Eye (tissue), 1 donor: ENCODE measurements at places on chromosomes 1 and 21.

DNA sequence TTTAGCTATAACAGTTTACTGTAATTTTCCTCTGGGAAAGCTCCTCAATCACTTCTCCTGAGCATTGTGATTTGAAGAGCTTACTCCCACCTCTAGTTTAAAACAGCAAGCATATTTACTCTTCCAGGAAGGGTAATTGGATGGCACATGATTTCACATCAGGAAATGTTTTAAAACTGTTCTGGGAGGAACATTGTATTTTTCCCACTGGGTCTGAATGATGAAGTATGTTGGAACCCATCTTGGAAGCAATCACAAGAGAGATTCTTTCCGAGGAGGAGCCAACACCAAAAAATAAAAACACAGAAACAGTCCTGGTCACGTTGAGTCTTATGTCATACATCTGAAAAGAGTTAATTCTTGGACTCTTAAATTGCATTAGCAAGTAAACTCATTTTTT is 17.3 kb downstream of the MAP10 start:
- peak; percentile 42 for DNase-seq

GRCh38 chr1:72227667-72228066 is 54.7 kb downstream of the NEGR1 start:
- DNase-seq = no peak

DNA sequence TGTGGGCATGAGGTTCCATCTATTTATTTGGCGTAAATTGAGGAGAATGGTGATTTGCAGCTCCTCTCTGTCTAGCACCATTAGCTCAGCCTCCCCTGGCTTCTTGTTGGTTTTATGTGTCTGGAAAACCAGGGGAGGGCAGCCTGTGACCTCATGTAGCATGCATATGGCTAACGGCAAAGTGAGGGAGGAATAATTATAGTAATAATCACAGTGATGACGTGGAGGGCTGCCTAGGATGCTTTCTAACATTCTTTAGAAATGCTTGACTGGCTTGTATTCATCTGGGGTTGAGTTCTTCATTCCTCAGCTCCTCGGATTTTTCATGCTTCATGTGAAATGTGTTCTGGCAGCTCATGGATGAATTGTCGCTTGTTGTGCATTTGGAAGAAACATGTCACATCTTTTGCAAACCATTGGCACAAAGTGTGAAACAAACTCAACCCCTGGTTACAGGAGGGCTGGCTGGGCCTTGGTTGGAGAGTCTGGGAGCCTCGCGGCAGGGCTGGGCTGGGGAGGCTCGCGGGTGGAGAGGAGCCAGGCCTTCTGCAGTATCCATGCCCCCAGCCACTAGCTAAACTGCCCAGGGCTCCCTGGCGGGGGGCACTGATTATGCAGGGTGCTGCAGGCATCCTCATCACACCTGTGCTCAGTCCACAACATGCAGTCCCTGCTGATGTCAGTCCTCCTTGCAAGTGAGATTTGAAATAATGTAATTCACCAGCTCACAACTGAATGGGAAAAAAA is 149.6 kb downstream of the DISC1 start:
- peak; percentile 94 for DNase-seq

DNA sequence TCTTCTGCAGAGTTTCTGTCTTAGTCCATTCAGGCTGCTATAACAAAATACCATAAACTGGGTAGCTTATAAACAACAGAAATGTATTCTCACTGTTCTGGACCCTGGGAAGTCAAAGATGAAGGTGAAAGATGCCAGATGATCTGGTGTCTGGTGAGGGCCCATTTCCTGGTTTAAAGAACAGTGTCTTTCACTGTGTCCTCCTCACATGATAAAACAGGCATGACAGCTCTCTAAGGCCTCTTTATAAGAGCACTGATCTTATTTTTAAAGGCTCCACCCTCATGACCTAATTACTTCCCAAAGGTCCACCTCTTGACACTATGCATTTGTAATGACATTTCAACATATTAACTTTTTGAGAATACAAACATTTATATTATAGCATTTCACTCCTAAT is 250.2 kb upstream of the ZRANB2 start:
- DNase-seq = no peak

GRCh38 chr1:169318536-169319244 is 48.9 kb downstream of the NME7 start:
- no peak for DNase-seq

DNA sequence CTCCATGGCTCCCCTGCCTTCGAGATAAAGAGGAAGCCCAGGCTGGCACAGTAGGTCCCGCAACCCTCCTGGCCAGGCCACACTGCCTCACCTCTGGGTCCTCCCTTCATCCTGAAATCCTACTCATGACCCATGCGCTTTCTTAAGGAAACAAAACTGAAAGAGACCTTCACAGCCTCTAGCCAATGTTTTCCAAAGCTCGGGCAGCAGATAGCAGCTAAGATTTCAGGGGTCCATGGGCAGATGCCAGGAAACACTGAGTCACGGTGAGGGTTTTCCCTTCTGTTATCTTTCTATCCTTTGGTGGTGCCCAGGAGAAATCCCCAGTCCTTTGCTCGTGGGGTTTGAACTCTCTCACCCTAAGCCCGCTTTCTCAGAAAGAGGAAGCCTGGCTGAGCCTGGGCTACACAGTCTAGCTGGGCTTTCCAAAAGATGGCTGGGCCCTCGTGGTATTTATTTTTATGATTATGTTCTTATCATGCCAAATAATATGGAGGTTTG is 26.6 kb downstream of the TTC39A start:
- no peak for DNase-seq

DNA sequence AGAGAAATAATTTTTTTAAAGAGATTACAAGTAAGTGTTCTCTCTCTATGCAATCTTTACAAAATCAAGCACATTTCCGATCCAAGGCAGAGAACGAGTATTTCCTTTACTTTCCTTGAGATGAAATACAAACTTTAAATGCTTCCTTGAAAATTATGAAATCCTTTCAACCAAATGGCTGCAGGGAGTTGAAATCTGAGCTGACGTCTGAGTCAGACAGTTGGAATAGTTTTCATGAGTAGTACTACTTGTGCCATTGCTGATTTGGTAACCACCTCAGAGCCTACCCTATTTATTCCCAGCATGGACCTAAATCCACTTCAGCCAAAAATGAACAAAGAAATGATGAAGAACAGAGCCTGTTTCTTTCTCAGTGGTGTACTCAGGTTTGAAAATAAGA is 183.6 kb downstream of the GIPC2 start:
- DNase-seq = no peak

DNA sequence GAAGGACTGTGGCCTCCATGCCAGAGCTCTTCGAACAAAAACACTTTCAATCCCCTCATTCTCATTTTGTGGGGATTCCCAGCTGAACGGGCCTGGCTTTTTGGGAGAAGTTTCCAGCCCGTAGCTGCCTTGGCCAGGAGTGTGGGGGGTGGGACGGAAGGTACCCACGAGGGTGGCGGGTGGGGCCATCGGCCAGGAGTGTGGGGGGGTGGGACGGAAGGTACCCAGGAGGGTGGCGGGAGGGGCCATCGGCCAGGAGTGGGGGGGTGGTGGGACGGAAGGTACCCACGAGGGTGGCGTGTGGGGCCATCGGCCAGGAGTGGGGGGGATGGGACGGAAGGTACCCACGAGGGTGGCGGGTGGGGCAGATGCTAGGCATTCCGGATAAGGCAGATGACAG is 71.7 kb upstream of the ZBTB18 start:
- DNase-seq = no peak

- DNase-seq = no peak
Measured at GRCh38 chr1:67749263-67749843, 64.4 kb downstream of the GADD45A start.

GRCh38 chr1:93446837-93447451 is 974 bp upstream of the FNBP1L start:
- no peak for DNase-seq

- DNase-seq = no peak
Measured at GRCh38 chr1:67339623-67340343, 32.1 kb downstream of the IL12RB2 start.

GRCh38 chr1:17112496-17113236 is 6.6 kb downstream of the PADI2 start:
- no peak for DNase-seq

DNA sequence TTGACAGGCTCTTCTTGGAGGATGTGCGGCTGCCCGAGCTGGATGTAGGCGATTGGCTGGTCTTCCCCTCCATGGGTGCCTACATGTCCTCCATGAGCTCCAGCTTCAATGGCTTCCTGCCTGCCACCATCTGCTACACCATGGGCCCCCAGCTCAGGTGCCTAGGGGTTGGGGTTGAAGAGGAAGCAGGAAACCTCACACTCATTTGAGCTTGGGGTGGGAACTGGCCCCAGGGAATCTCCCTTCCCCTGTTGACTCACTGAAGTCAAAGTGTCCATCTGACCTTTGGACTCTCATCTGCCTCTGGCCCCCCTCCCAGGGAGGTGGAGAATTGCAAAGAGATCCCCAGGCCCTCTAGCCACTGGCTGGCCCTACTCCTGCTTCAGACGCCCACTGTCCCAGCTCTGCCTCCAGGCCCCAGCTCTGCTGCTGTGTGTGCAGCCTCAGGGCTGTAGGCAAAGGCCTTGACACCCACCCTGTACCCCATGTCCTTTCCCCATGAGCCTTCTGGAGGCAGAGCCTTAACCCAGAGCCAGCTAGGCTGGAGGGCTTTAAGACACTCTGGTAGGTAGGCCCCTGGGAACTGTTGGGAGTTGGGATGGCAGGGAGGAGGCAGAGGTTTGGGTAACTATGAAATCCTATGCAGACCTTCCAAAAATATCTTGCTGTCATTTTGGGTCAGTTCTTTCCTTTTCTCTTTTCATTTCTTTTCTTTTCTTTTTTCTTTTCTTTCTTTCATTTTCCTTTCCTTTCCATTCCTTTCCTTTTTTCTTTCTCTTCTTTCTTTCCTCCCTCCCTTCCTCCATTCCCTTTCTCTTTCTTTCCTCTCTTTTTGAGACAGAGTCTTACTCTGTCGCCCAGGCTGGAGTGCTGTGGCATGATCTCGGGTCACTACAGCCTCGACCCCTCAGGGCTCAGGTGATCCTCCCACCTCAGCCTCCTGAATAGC is 66.9 kb upstream of the TINAGL1 start:
- DNase-seq = no peak

DNA sequence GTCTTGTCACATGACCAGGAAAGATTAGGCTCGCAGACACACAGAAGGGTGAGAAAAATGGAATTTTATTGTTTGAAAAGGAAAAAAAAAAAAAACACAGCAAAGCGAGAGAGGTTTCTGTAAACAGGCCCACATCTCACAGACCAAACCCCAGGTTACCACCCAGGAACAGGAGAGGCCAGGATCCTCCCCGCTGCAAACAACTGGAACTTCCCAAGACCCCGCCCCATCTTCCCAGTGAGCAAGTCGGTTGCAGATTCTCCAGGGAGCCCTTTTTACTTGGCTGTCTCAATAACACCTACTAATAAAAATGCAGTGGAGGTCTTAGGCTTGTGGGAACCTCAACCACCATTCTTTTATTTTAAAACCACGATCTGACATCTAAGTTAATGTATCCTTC is 84.7 kb upstream of the ETS2 start:
- DNase-seq = no peak

DNA sequence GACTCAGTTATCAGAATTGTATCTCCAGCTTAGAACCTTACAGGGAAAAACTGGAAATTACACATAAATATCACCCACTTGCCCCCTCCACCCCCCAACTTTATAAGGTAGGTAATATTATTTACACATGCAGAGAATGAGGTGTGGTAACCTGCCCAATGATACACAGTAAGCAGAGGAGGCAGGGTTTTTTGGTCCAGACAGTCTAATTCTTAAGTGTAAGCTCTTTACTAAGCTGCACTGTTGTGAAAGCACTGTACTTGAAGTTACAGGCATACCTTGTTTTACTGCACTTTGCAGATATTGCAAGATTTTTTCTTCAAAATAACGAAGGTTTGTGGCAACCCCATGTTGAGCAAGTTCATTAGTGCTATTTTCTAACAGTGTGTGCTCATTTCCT is 24.8 kb upstream of the MYOCOS start:
- DNase-seq = no peak

GRCh38 chr1:88063605-88064004 is 620.5 kb upstream of the PKN2 start:
- DNase-seq = no peak

DNA sequence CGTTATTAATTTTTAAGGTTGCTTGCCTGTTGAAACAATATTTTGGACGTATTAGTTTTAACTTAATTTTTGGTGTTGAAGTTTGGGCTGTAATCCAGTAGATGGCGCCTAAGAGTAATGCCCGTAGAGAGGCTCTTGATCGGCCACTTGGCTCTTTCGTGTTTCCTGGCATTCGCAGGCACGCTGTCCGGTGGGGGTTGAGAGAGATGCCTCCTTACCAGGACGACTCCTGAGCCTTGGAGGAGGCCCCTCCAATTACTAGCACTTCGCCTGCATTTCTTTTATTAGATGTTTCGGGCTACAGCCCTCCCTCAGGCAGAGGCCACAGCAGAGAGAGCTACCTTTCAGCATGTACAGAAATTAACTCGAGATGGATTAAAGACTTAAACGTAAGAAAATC is 12.0 kb downstream of the OR2M4 start:
- DNase-seq = peak; percentile 51

- DNase-seq = no peak
Measured at GRCh38 chr21:23740463-23740862, 1866.8 kb downstream of the MRPL39 start.

DNA sequence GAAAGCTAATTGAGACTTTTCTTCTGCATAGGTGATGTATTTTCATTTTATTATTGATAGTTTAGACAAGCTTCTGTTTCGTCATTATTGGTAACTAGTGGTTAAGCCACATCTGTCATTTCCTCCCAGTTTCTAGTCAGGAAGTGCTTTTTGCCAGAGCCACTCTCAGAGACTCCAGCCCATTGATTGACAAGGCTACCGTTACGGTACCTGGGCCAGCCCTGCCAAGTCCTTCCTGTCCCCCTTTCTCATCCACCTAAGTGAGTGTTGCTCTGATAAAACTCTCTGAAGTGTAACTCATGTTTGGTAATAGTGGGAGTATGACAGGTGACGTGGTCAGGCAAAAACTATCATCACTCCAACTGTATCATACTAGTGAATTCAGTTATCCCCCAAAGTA is 29.6 kb upstream of the AGL start:
- no peak for DNase-seq

DNA sequence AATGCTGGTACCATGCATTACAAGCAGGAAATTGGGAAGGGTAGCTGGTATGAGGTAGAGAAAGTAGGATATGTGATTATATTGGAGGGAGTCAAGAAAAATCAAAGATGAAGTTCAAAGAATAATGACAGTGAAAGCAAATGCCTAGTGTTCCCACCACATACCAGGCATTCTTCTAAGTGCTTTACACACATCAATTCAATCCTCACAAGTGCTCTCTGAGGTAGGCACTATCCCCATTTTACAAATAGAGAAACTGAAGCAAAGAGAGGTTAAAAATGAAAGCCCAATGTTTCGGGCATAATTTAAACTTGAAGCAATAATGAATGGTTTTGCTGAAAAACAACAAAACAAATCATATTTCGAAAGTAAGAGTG is 40.1 kb upstream of the MCOLN3 start:
- DNase-seq = no peak

DNA sequence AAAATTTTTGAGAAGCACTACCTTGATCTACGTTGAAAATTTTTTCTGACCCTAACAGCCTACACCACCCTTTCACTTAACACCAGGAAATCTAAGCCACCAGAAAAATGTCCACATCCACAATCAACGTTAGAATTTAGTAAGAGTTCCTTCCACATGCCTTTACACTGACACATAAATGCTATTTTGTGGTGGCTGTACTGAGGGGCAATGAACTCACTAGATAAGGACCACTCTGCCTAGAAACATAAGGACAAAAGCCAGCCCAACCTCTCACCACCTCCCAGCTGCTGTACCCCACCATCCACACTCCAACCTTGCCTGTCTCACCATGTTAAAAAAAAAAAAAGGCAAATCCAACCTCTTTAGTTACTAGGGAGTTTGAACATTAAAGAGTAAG is 29.8 kb downstream of the PARP1 start:
- no peak for DNase-seq
